ENCODE measurements at places on chromosomes 3 and 15.

DNA sequence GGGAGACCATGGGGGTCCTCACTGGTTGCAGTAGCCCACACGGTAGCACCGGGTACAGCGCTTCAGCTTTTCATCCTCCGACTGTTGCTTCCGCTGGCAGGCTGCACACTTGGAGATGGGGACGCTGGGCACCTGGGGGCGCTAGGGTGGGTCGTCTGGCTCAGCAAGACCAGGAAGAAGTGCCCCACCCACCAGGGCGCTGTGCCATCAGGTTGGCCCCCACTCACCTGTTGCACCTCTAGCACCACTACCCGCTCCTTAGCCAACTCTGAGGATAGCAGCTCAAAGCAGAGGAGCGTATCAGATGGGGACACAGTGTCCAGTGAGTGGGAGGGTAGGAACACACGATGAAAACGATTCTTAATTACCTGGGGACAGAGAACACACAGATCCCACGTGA, 7.7 kb upstream of the QARS1 start:
- DNase-seq, result no peak

- DNase-seq, result no peak
Observed at GRCh38 chr3:144948711-144949110, 977.1 kb downstream of the DIPK2A start.

DNA sequence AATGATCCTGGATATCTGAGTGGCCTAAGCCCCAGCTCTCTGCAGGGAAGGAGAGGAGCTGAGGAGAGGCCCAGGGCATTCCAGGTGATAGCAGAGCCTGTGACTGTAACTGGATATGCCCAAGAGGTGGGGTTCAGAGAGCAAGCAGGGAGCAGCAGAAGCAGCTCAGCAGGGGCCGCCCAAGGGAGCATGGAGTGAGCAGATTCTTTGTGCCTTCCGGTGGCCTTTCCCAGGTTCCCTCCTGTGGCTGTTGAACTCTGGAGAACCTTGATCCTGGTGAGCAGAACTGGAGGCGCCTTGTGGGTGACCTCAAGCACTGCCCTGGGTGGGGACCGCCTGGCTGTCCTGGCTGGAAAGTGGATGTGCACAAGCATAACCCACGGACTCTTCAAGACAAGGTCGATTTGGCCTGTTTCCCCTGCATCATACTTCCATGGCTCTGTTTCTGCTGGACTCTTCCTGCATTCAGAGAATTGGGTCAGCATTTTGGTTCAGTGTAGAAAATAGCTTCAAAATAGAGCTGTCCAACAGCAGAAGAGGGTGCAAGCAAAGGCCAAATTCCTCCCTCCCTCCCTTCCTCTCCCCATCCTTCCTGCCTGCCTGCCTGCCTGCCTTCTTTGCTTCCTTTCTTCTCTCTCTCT, 76.1 kb downstream of the ARNT2 start:
- DNase-seq, result no peak

DNA sequence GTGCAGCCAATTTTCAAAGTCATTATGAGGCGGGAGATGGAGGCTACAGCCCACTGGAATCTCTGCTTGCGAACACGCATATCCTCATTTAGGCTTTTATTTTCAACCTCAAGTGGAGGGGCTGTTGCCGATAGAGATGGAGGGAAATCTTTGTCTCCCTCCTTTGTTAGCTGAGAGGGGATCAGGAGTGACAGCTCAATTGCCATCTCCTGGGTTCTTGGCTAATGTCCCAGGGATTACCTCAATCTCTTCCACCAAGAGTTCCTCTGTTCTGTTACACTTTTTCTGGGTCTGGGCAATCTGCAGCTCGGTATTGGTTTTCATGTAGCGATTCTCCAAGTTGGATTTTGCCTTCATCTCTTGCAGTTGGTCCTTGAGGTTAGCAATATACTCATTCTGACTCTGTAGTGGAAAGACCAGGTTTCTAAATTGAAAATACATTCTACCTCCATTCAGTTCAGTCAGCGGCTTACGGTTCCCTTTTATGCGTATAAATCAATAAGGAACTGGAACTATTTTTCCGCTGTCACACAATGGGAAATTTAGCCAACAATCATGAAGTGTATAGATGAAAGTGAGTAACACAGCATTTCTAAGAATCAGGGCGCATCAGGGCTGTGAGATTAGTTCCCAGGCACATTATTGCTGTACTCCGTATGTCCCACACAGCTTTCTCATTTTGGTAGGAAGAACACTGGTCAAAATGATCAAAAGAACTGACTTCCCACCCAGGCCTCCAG, 36.2 kb upstream of the RPL35A start:
- no peak for DNase-seq
